ENCODE measurements at places on chromosomes 7 and 10.

DNA sequence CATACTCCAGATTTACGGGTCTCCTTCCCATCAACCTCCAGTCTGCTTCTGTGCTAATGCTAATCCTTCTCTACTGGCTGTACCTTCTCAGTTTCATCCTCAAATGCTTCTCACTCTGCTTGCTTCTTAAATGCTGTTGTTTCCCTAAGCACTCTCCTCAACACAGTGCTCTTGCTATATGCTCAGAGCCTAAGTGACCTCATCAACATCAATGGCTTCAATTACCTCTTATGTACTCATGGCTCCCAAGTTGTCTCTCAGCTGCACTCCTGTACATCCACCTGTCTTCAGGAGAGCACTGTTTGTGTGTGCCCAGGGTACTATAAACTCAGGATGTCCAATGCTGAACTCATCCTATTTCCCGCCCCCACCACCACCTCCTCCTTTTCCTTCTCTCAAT lies 22.5 kb downstream of the ELAPOR2 start:
- H3K27me3 ChIP-seq, result no peaks in the 10 kb centered on the region
- H3K4me1 ChIP-seq, result no peaks in the 10 kb centered on the region
- DNase-seq, result no peak

DNA sequence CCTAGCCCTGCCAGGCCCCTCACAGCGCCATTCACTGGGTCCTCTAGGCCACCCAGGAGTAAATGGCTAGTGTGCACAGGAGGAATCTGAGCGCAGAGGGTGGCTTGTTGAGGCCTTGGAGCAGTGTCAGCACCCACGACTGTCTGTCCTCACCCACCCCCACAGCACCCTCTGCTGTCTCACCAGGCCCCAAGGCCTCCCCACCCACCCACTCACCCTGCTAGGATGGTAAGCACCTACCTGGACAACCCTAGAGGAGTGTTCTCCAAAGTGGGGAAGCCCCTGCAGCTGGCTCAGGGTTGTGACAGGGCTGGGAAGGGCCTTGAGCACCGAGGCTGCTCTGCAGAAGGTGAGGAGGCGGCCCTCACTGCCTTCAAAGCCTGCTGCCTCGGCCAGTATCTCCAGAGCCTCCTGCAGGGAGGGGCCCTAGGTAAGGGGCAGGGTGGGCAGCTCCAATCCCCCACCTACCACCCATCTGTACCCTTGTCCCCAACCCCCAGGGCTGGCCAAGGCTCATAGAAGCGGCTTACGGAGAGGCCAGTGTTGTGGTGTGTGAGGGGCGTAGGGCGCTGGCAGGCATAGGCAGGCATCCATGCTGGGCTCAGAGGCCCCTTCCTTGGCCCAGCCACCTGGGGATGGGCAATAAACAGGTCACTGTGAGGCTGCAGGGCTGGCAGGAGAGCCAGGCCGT lies 2.9 kb downstream of the POLM start:
- H3K27me3 ChIP-seq, result no peaks in the 10 kb centered on the region
- no peak overlapping the region for H3K27ac ChIP-seq
- peaks cover 61% of the 10 kb centered on the region for H3K36me3 ChIP-seq
- DNase-seq, result no peak
- H3K4me3 ChIP-seq, result no peak overlapping the region
- H3K4me1 ChIP-seq, result peaks cover 25% of the 10 kb centered on the region

- no peak for DNase-seq
- H3K27ac ChIP-seq, result no peak overlapping the region
- peak overlapping the region; percentile 35 for H3K4me3 ChIP-seq
- H3K36me3 ChIP-seq, result no peaks in the 10 kb centered on the region
Observed at GRCh38 chr10:93074147-93074596, 479 bp downstream of the CYP26A1 start.

GRCh38 chr10:90884431-90884830 lies 12.7 kb downstream of the RPP30 start:
- H3K27me3 ChIP-seq, result no peaks in the 10 kb centered on the region
- H3K27ac ChIP-seq, result no peak overlapping the region
- no peak overlapping the region for H3K4me3 ChIP-seq
- H3K4me1 ChIP-seq, result no peaks in the 10 kb centered on the region

DNA sequence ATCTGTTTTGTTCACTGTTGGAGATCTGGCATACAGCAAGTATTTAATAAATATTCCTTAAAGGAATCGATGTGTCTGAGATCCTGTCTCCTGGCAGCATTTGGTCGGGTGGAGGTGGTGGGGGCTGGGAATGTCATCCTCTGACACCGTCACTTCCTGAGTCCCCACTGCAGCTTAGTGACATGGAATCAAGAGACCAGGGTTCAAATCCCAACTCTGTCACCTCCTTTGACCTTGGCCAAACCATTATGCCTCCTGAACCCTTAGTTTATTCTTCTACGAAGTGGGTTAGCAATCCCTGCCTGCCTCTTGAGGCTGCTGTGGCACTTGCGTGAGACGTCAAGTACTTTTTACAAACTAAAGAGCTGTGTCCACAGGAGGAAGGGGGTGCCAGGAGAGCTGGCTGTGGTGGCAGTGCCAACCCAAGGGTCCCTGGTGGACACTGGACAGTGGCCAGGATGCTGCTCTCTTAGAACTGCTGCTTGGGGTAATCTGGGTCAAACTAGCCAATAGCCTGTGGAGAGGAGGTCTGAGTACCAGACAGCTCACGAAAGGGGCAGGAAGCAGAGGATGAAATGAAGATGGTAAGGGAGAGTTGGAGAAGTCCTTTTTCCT lies 8.0 kb upstream of the ZMIZ1 start:
- DNase-seq, result no peak
- no peak overlapping the region for H3K27ac ChIP-seq
- H3K4me3 ChIP-seq, result no peak overlapping the region
- H3K36me3 ChIP-seq, result no peaks in the 10 kb centered on the region

Measured in thymus (tissue), 14 donors.